ENCODE measurements at places on chromosomes 11 and 22.
A peak's percentile ranks its signal among the peaks of the same experiment; 100 is the strongest.

DNA sequence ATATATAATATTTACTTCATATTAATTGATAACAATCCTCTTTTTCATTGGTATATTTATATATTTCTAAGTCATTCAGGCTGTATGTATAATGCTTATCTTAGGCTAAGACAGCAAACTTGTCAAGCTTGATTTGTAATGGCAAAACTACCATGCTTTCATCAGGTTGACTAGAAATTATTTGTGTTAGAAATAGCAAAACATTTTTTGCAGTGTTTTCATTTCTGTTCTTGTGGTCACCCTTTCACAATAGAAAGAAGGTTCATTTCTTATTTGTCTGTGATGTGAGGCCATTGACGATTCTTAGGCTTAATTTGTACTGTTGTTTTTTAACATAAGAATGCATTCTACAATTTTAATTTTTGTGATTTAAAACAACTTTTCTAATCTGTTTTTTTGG is 197.6 kb downstream of the TMEM135 start:
- DNase-seq: no peak

GRCh38 chr11:27291302-27291889 is 71.6 kb downstream of the CCDC34 start:
- DNase-seq: no peak

GRCh38 chr22:41844036-41844435 is 11.1 kb downstream of the SREBF2 start:
- no peak for DNase-seq

GRCh38 chr22:35314161-35314942 is 14.7 kb downstream of the TOM1 start:
- DNase-seq: no peak

DNA sequence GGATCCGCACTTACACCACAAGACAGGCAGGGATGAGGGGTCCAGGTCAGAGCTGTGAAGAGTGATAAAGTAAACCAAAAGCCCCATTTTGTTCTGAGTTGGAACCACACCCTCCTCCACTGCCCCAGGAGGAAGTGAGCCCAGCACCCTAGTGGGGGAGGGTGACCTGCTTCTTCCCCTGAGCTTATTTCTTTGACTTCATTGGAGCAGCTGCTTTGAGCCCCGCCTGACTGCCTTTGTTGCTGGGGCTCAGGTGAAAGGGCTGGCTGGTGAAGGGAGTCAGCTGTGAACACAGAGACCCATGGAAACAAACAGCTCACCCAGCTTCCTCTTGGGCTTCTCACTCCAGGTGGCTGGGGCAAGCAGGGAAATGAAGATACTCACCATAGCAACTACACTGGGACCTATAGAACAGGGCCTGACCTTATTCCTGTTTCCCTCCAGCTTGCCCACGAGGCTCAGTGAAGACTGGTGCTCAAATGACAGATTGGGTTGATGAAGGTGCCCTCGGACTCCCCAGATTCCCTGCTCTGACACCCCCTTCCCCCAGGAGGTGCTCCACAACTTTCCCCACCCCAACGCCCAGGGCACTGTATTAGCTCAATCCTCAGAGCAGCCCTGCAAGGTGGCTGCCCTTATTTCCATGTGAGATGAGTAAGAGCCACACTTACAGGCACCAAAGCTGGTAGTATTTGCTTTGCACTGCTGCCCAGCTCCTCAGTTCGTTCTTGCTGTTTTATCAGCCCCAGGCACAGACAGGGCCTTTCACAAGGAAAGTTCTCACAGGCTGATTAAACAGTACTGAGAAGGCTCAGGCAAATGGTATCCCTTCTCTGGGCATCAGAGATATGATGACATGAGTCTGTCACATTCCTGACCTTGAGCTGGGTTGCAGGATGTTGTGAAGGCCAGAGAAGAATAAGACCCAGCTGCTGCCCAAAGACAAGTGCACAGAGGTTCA is 2.4 kb downstream of the UCP2 start:
- peak; percentile 58 for DNase-seq

DNA sequence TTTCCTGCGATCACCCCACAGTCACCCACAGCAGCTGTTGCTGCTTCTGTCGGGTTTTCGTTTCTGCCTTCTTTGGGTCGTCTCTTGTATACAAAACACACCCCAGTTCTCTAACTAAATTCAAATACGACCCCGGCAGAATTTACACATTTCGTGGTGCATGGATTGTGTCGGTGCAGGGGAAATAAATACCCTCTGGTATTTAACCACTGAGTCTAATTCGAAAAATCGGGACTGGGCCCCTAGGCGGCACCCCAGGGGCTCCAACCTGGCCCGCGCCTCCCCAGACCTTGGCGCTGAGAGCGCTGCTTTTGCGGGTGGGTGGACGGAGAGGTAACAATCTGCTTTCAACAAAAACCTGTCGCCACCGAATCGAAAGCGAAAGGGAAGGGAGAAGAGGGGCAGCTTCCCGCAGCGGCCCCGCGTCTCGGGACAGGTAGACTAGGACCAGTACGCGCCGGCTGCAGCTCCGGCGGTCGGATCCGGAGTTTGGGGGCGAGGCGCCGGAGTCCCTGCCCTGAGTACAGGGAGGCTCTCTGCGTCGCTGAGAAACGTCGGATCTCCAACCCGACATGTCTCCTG is 4.4 kb downstream of the ALX4 start:
- DNase-seq: peak; percentile 12

DNA sequence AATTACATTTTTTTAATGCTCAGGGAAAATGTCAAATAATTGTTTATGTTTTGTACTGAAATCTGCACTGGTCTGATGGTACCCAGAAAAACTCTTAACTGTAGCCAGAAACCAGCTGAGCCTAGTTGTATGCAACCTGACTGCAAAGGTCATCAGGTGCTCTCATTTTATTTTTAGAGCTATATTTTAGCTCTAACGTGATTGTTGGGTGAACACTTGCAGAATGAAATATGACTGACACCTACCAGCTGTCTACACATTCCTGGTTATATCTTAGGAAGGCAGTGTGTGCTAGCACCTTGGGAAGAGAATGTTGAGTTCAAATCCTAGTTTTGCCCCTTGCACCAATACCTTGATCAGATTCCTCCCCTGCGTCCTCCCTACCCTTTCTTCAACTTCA is 23.6 kb downstream of the PTPRJ start:
- DNase-seq: no peak

GRCh38 chr22:36546932-36547331 is 18.0 kb upstream of the EIF3D start:
- no peak for DNase-seq

- DNase-seq: no peak
Measured at GRCh38 chr22:45987136-45987861, 10.3 kb upstream of the WNT7B start.

DNA sequence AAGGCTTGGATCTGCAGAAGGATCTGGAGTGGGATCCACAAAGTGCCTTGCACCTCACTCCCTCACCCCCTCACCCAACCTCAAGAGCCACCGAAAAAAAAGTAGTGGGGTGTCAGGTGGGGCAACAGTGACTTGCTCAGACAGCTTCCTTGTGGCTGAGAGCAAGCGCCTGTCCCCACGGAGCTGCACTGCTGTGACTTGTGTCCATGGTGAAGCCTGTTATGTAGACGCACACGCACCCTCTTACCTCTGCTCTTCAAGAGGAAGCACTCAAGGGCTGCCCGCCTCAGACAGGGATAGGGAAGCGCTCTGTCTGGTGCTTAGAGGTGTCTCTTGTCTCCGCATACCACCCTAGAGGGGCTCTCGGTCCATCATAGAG is 1.2 kb downstream of the DRD2 start:
- no peak for DNase-seq

- no peak for DNase-seq
Measured at GRCh38 chr11:105164208-105164607, 24.6 kb upstream of the CARD18 start.

DNA sequence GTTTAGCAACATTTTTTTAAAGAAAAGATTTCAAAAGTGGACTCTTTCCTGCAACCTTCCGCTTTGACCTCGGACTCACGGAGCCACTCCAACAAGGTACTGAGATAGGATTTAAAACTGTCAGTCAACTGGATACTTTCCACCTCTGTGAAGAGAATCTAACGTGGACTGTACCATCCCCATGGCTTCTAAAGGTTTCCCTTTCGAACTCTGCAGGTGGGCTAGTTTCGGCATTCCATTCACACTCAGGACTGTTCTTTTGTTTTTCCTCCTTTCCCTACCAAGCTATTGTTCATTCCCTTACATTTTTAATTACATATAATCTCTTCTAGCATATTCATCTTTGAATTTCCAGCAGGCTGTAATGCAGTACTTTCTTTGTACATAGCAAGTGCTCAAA is 88.5 kb upstream of the AKIP1 start:
- no peak for DNase-seq

- DNase-seq: no peak
Measured at GRCh38 chr22:32023251-32023827, 19.7 kb upstream of the SLC5A1 start.

- DNase-seq: no peak
Measured at GRCh38 chr11:13487661-13488030, 8.2 kb downstream of the PTH start.

DNA sequence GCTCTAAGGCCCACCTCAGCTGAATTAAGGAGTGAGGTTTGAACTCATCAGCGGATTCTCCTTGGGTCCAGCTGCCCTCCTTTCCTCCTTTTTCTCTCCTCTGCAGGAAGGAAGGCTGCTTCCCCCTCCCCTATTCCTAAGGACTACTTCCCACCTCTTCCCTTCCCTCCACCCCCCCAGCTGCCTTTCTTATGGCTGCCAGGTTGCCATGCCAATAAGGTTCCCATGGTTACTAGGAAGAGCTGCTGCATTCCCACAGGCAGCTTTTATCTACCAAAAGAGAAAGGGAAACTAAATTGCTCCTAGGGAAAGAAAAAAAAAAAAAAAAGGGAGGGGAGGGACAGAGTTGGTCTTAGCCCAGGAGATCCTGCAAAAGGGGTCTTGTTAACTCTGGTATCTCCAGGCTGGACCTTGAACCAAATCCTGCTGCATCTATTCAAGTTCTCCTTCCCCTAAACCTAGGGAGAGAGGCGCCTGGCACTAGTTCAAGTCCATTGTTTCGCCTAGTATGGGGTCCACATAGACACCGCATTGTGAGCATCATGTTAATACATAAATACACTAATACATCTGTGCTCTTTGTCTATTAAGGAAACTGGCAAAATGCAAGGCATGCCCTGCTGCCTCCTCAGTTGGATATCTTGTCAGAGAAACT is 21.2 kb upstream of the FEZ1 start:
- DNase-seq: no peak

GRCh38 chr11:2844116-2844842 is 41.3 kb downstream of the CDKN1C start:
- DNase-seq: no peak

DNA sequence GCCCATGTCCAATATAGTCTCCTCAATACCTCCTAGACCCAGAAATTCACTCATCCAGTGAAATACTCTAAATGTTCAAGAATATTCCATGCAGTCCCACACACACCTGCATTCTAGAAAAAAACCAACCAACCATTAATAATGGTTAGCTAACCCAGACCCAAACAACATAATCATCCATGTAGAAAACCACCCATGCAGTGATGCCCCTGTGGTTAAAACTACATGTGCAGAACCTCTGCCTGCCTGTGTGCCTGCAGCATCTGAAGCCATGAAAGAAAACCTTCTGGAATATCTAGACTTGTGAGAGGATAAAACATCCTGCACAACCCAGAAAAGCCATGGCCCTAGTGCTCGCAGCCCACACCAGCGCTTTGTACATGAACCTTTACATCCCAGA is 47.8 kb downstream of the SLC22A12 start:
- no peak for DNase-seq

GRCh38 chr11:43547889-43548381 is 132.6 kb upstream of the HSD17B12 start:
- DNase-seq: peak; percentile 1

- DNase-seq: no peak
Measured at GRCh38 chr22:48239461-48240147, 1477.2 kb downstream of the TBC1D22A start.

GRCh38 chr11:133835593-133836548 is 9.4 kb downstream of the SPATA19 start:
- DNase-seq: no peak

DNA sequence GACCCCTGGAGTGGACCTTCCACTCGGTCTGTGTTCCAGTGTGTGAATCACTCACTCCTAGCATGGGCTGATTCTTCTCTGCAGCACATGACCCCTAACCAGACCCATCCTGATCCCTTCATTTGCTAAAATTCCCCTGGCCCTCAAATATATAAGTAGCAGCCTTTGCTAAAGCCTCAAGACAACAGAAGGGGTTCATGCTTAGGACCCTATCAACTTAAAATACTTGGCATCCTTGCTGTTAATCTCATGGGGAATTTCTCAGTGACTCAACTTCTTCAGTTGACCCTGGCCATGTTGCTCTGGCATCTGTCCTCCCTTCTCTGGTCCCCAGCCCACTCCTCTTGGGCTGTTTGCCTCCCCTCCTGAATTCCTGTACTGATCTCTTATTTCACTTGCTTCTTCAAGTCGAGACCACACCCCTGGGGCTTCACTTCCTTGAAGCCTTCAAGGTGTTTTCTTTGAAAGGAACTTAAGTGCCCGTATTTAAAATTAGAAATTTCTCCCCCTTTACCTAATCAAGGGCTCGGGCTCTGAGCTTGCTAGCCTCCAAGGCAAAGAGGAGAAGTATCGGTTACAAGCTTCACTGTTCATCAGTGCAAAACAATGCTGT is 23.6 kb downstream of the NNMT start:
- DNase-seq: no peak

GRCh38 chr11:42098075-42098474 is 638.6 kb upstream of the LRRC4C start:
- no peak for DNase-seq

GRCh38 chr11:68748061-68748460 is 3.3 kb downstream of the TESMIN start:
- DNase-seq: no peak

GRCh38 chr11:3359092-3359824 is 19.7 kb downstream of the ZNF195 start:
- no peak for DNase-seq

- DNase-seq: no peak
Measured at GRCh38 chr11:87265979-87266378, 228.2 kb downstream of the TMEM135 start.

GRCh38 chr22:32722441-32722840 is 79.1 kb upstream of the TIMP3 start:
- DNase-seq: no peak

DNA sequence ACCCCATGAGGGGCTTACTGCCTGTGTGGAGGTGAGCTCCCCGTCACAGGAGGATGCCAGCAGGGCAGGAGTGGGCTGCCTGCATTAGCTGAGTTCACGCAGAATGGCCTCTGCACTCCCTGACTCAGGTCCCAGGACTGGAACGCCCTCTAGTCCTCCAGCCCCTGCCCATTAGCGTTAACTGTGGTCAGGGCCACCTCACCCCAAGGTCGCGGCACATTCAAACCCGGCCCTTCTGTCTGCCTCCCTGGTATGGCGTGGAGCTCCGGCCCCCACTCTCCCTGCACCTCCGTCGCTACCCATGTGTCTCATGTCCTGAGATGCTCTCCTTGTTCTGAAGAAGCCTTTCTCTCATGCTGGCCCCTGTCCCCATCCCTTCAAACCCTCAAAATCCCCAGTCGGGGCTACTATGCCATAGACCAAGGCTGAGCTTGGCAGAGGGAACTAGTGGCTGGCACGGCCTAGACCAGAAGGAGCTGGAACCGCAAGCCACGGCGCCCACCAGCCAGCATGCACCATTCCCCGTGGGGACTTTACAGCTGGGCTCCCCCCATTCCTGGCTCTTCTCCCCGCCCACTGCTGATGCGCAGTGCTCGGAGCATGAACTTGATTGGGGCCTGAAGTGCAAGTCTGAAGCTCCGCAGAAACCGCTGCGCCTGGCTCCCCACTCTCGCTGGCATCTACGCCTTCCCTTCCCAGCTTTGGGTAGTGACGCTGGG is 79.5 kb upstream of the RTL6 start:
- DNase-seq: no peak
